Cardiac muscle cell (in vitro differentiated cells and primary cell): ENCODE measurements at places on chromosomes 11 and 22.

- no peak for DNase-seq
Measured at GRCh38 chr11:77813256-77813655, 7.3 kb downstream of the RSF1 start.

- no peak for DNase-seq
Measured at GRCh38 chr22:27130906-27131305, 473.5 kb downstream of the MIAT start.

- no peak for DNase-seq
Measured at GRCh38 chr11:2211113-2211971, 39.7 kb upstream of the TH start.

- peak; percentile 30 for DNase-seq
Measured at GRCh38 chr11:100791103-100791502, 104.0 kb downstream of the ARHGAP42 start.

- no peak for DNase-seq
Measured at GRCh38 chr22:44939451-44939850, 70.4 kb downstream of the PHF21B start.

DNA sequence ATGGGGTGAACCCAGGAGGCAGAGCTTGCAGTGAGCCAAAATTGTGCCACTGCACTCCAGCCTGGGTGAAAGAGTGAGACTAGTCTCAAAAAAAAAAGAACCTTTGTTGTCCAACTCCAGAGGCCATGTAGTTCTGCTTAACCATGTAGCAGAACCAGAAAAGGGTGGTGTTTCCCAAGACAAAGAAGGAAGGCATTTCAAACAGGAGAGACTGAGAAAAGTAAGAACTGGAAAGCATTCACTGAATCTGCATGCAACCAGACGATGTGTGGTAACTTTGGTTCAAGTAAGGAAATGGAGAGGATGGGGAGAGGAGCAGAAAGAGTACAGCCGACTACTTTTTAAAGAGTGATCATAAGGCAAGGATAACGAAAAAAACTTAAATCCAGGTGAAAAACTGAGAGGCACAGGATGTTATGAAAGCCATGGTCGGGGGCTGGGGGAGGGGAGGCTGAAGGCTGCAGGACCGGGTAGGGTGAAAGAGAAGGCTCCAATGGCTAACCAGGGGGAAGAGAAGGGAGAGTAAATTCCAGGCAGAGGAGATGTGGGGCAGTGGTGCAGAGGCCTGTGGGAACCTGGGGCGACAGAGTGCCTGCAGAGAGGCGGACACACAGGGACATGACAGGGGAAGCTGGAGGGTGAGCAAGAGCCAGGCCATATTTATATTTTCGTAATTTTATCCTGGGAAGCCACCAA lies 48.8 kb downstream of the MAPK1 start:
- DNase-seq = no peak

- no peak for DNase-seq
Measured at GRCh38 chr11:26767060-26767459, 45.2 kb upstream of the SLC5A12 start.

GRCh38 chr11:34433899-34434298 lies 4.8 kb upstream of the CAT start:
- no peak for DNase-seq

GRCh38 chr22:37777122-37777687 lies 30.5 kb upstream of the GCAT start:
- DNase-seq = no peak

DNA sequence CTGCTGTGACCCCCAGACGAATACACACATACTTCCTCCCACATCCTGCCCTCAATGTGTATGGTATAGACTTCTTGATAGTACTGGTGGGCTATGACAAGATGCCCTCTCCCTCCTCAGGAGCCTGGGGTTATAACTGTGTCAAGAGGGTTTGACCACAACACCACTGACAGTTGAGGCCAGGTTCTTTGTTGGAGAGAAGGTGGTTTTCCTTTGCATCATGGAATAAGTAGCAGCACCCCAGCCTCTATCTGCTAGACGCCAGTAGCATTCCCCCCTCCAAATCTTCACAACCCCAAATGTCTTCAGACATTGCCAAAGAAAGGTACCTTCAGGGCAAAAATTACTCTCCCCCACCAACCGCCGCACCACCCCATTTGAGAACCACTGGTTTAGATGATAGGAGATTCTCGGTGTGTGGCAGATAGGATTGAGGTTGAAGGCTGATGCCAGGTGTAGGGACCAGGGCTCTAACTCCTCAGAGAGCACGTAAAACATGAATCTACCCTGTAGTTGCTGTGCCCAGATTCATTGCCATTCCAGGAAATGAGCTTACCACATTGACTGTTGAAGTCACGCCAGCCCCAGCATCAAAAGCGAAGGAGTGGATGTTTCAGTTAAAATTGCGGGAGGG lies 5.5 kb upstream of the MYO18B start:
- DNase-seq = no peak

DNA sequence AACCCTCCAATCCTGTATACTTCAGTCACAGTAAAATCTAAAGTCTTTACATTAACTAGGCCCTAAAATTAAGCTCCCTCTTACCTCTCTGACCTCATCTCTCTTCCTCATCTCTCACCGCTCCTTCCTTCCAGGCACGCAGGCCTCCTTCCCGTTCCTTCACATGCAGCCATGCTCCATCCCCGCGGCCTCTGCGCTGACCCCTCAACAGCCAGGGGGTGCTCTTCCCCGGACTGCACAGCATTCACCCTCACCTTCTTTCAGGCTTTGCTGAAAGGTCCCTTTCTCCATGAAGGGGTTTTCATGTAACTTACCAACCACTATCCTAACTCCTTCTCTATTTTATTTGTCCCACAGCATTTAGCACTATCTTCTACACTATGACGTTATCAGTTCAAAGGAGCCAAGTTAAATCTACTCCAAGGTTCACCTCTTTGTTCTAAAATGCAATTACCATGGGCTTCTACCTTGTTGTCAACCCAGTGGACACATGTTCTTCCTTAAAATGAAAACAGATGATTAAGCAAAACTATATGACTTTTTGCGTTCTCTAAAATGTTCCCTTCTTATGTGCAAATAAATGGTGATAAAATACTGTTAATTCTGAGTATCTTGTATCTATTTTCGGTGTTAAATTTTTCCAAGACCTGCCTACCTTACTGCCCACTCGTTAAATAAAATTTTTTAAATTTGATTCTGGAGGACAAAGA lies 57.8 kb upstream of the APOA1 start:
- peak; percentile 46 for DNase-seq

GRCh38 chr11:57071829-57072228 lies 83.1 kb downstream of the OR5AK2 start:
- DNase-seq = peak; percentile 53

- DNase-seq = peak; percentile 68
Measured at GRCh38 chr11:70270877-70271648, 573 bp downstream of the PPFIA1 start.

DNA sequence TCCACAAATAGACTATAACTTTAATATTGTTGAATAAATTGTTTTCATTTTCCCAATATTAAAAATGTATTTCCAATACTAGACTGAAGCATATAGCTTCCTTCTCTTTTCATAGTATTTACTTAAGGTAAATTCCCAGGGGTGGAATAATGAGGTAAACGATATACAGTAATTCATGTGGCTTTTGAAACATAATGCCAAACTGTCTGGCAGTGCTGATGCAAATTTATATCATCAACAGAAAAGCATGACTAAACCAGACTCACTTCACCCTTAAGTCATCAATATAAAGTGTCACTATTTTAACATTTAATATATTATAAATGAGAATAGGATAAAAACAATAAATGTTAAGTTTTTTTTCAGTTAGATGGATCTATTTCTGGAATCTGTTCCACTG lies 13.6 kb downstream of the C2CD3 start:
- DNase-seq = no peak
